ENCODE measurements at places on chromosomes 1 and 21.

DNA sequence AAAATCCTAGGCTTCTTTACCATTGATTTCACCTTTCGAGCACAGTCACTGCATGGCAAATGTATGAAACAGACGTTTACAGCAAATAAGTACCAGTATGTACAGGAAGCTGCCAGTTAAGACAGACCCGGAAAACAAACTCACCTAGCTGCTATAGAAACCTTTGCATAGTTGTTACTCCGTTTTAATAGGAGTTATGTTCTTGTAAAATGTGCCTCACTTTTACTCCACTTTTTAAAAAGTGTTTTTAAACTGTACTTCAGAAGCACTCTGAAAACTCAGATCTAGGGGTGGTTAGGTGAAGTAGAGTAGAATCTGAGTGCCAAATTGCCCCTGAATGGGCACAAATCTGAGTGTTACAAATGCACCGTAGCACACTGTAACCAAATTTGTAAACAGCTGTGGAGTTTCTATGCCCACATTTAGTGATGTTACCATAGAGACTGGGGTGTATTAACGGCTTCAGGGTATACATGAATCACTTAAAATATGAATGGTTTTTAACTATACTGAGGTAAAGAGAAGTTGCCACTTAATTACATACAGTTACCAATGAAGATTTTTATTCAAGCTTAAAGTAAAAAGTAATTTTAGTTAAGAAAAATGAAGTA is 30.7 kb downstream of the CNIH4 start:
- DNase-seq: no peak

GRCh38 chr1:158186180-158186579 is 5.5 kb downstream of the CD1D start:
- no peak for DNase-seq

DNA sequence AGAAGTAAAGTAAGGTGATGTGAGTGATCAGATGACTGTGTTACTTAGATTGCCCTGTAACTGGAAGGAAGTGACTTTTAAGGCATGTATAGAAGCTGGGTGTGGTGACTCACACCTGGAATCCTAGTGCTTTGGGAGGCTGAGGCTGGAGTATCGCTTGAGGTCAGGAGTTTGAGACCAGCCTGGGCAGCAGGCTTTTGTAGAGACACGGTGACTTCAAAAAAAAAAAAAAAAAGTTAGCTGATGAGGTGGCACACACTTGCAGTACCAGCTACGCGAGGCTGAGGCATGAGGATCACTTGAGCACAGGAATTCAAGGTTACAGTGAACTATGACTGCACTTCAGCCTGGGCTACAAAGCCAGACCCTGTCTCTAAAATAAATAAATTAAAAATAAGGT is 2.3 kb upstream of the USP16 start:
- DNase-seq: no peak

GRCh38 chr1:2358072-2358471 is 33.3 kb downstream of the MORN1 start:
- DNase-seq: no peak
